ENCODE measurements at places on chromosomes 16 and 17. TPM values are rescaled to one million over a fixed set of nuclear protein-coding genes. Genes with fewer than 3 reads are reported as not detected.

The ALOXE3 gene
- not detected for total RNA-seq

The ASPA gene
- total RNA-seq: not detected

The PITPNC1 gene
- 56.8 TPM for total RNA-seq

The PRR15L gene
- total RNA-seq: not detected

The SDR42E2 gene
- 0.11 TPM for total RNA-seq

The SLC16A5 gene
- 6.0 TPM for total RNA-seq

The PIK3R5 gene
- 46.9 TPM for total RNA-seq

The ZFP3 gene
- 1.7 TPM for total RNA-seq
